Activated naive CD8-positive, alpha-beta T cell treated with anti-CD3 and anti-CD28 coated beads for 36 hours (primary cell): ENCODE measurements at places on chromosomes 5 and 9. TPM values are rescaled to one million over a fixed set of nuclear protein-coding genes. Genes with fewer than 3 reads are reported as not detected.

BTNL3 gene
- total RNA-seq, result not detected

AGTPBP1 gene
- 31.9 TPM for total RNA-seq

GPX8 gene
- not detected for total RNA-seq

- H3K4me3 ChIP-seq, result no peak overlapping the region
- H3K27ac ChIP-seq, result no peak overlapping the region
- H3K4me1 ChIP-seq, result peaks cover 19% of the 10 kb centered on the region
Observed at GRCh38 chr9:122955961-122956360, 15.1 kb downstream of the RABGAP1 start.

GRCh38 chr5:66436721-66437120 is 159.5 kb upstream of the MAST4 start:
- no peak overlapping the region for H3K27ac ChIP-seq
- H3K36me3 ChIP-seq, result no peaks in the 10 kb centered on the region
- peaks cover 9% of the 10 kb centered on the region for H3K4me1 ChIP-seq
- H3K4me3 ChIP-seq, result no peak overlapping the region

DNA sequence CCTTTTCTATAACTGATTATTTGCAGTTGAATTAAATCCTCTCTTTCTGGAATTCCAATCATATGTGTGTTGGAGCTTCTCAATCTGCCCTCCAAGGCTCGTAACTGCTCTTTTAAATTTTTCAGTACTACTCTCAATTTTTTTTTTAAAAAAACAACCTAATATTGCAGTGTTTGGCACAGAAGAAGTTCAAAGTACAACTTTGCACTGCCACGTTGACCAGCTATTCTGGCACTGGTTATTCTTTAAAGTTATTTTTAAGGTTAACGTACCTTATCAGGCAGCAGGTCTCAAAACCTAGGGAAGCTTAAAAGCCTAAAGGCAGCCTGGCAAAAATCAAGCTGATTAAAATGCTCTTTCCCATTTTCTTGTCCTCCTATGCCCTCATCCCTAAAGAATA is 120.5 kb downstream of the GHR start:
- H3K27me3 ChIP-seq, result peaks cover 8% of the 10 kb centered on the region
- H3K36me3 ChIP-seq, result no peaks in the 10 kb centered on the region
- no peak overlapping the region for H3K4me3 ChIP-seq
- no peak for DNase-seq
- no peak overlapping the region for H3K27ac ChIP-seq
